Lower leg skin (tissue), 4 donors: ENCODE measurements at places on chromosomes 2 and 18.

DNA sequence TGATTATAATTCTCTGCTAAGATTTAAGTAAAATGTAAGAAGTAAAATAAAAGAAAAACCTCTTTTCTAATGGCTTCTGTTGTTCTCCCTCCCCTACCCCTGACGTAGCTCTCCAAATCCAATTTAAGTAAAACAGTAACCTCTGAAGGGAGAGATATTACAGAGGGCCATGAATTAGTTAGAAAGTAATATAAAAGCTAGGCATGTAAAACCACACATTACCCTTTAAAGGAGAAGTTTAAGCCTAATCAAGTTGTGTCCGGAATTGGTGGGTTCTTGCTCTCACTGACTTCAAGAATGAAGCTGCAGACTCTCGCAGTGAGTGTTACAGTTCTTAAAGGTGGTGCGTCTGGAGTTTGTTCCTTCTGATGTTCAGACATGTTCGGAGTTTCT is 116.9 kb upstream of the SCN7A start:
- DNase-seq: no peak

- DNase-seq: peak; percentile 92
Observed at GRCh38 chr2:27049422-27050280, 1.8 kb upstream of the AGBL5 start.

GRCh38 chr2:10951558-10952414 is 40.1 kb downstream of the KCNF1 start:
- no peak for DNase-seq

DNA sequence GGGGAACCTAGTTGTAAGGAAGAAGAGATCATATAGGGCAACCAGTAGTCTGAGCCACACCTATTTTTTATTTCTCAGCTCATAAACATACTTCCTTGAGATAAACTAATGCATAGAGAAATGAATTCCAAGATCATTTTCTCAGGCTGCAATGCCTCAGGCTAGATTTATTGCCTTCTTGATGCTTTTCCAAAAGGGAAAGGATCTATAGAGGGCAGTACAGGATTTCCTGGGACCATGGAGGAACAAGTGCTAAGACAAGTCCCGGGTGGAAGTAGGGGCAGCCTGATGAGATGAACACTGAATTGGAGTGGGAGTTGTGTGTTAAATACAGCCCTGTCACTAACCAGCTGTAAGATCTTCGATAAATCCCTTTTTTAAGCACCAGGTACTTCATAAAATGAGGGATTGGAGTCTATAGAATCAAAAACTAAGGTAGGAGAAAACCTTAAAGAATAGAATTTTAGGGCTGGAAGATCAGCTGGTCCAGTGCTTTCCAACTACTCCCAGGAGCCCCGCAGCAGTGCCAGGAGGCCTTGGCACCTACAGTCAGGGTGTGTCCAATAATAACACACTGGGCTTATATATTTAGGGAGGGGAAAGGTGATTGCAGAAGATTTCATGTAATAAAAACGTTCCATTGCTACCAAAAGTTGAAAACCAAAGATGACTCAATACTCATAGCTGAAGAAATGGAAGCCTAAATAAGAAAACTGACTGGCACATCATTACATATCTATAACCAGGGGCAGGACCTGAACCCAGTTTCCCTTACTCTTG is 58.1 kb downstream of the SERTAD2 start:
- DNase-seq: no peak

DNA sequence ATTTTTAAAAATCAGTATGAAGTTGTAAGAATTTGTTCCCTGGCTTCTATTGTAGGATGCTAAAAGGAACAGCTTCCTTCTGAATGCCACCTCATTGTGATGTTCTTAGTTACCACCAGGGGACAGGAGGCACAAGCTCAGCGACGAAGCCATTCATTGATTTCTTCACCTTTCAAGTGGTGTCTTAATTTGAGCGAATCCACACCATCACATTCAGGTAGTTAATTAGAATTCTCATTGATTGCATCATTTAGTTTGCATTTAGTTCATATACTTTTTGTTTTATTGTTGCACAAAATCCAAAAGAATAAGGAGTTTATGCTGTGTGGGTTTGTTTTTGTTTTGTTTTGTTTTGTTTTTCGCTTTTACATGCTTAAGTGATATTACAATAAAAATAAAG is 23.1 kb downstream of the CYP27C1 start:
- DNase-seq: no peak

DNA sequence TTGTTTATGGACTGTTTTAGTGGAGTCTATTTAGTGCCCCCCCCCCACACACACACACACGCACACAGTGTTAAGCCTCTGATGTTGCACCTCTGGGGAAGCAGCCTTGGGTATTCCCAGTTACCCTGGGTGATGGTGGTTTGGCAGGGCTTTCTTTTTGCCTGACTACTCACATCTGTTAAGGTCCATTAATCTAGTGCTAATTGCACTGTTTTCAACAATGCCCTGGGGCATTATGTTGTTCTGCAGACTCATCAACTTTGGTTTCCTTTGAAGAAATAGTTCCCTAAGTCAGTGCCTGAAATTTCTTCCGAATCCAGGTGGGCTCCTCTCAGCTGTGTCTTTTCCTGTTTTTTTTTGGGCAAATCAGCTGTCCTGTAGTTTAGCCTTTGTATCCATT is 34.7 kb downstream of the SPOPL start:
- DNase-seq: no peak

- DNase-seq: no peak
Observed at GRCh38 chr2:102025016-102025501, 33.3 kb downstream of the IL1R2 start.

DNA sequence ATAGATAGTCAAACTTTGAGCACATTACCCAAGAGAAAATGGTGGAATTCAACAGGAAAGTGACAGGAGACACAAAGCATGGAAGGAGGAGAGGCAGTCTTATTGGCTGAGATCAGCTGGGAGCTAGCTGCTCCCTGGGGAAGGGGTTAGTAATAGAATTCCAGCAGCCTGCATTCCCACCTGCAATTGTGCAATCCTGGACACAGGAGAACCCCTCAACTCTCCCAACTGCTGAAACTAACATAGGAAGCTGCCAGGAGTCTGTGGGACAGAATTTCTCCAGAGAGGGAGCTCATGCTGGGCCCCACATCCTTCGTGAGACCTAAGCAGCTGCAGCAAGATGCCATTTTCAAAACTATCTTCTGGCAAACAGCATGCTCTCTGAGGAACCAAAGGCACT is 69.8 kb upstream of the ACVR1C start:
- no peak for DNase-seq

- no peak for DNase-seq
Observed at GRCh38 chr2:37489536-37489935, 145.1 kb downstream of the QPCT start.

GRCh38 chr2:235613649-235614048 is 119.8 kb downstream of the AGAP1 start:
- no peak for DNase-seq

DNA sequence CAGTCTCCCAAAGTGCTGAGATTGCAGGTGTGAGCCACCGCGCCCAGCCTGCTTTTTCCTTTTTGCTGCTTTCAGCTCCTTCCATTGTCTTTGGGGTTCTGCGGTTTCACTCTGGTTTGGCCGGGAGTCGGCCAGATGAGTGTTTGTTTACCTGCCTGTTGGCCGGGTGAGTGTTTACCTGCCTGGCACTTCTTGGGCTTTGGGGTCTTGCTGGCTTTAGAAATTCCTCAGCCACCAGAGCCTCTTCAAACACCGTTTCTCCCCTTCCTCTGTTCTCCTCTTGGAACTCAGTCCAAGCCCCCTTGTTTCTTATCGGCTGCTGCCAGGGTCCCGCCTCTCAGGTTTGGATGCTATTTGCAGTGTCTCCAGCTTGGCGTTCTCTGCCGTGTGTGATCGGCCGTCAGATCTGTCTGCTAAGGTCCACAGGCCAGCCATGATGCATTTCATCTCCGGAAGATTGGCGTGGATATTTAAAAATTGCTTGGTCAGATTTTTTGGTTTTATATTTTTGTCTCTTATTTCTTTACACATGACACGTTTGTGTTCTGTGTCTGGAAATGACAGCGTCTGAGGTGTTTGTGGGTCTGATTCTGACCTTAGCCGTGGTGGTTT is 14.2 kb upstream of the GAL3ST2 start:
- no peak for DNase-seq

DNA sequence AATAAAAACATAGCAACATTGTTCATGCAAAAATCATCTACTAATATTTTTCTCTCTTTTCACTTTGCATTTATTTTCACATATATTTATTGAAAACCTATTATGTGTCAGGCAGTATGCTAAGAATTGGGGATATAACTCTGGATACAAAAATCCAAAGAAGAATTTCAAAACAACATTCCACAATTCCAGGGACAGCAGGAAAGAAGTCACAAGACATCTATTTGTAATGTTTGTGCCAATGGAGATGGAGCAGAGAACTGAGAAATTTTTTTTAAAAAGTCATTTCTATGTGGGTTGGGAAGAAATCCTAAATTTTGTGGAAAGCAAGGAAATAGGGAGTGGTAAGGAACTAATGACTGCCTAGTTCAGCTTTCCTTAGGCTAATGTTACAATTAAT is 128.6 kb upstream of the TLK1 start:
- no peak for DNase-seq

DNA sequence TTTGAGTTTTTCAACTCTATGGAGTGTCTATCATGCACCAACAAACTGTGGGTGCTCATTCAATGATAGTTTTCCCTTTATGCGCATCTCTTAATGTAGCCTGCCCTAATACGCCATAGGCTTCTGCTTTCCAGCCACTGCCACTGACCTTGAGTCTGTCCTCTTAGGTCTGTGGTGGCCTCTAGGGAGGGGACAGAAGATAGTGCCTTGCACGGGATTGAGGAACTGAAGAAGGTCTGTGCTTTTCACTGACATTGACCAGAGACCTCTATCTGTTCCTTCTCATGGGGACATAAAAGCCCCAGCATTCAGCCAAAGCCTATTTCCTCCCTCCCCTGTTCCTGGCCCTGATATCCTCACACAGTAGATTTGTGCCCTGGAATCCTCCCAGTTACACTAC is 2.3 kb downstream of the GCKR start:
- DNase-seq: no peak

- no peak for DNase-seq
Observed at GRCh38 chr18:61829108-61829507, 63.7 kb downstream of the RNF152 start.

- DNase-seq: no peak
Observed at GRCh38 chr2:8327371-8328100, 354.3 kb upstream of the ID2 start.

DNA sequence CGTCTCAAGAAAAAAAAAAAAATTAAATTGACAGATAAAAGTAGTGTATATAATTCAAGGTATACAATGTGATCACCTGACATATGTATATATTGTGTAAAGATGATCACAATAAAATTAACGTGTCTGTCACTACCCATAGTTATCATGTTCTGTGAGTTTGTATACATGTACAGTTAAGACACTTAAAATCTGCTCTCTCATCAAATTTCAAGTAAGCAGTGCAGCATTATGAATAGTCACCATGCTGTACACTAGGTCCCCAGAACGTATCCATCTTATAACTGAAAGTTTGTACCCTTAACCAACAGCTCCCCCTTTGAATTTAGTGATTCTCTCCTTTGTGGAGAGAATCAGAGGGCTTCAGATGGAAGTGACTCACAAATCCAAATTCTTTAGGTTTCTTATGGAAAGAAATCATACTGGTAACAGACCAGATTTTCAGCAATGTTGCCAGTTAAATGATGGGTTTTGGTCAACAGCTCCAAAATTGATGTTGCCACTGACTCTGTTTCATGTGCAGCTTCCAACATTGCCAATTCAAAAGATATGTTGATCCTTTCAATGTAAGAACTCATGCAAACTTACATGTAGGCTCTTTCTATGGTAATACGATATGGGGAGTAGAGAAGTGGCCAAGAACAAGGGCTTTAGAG is 281.5 kb downstream of the AFF3 start:
- no peak for DNase-seq

DNA sequence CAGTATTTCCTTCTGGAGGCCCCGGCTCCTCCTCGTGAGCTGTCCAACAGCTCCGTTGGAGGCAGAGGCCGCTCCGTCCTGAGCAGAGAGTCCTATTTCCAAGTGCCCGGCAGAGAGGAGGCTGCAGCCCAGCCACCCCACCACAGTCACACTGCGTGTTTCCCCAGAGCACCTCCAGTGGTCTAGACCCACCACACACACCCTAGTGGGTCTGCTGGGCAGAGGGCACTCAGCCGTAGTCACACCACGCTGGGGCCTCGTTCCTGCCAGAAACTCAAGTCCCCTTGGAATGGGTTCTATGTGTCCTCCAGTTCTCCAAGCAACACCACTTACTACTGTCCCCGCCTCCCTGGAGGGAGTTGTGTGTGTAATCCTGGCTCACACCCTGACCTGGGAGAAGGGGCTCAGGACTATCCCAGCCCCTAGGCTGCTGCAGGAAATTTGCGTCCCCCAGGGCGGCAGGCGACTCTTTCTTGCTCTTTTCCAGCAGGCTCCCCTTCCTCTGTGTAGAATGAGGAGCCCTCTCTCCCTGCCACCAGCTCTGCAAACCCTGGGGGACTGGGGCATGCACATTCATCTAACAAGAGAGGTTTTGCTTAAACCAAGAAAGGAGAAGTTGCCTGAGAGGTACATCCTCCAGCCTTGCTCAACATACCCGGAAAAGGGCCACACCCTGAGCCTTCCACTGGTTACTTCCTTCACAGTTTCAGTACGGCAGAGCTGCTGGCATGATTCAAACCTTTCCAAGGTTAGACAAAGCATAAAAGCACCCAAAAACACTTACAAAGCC is 114.1 kb downstream of the NDUFA10 start:
- peak; percentile 62 for DNase-seq

DNA sequence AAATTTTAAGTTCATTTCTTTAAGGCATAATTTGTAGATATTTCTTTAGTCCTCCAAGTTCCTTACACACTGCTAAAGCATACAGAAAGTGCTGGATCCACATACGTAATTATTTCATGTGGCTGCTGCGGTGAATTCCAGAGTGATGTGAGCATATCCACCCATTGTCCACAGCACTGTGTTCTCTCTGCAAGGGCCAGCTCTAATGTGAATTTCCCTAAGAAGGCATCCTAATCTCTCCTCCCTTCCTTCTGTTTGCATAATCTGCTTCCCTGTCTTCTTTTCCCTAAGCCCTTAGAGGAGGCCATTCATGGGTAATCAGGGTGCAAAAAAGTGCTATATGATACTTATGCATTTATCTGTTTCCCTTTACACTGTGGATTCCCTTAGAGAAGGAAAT is 57.2 kb downstream of the COBLL1 start:
- DNase-seq: no peak

DNA sequence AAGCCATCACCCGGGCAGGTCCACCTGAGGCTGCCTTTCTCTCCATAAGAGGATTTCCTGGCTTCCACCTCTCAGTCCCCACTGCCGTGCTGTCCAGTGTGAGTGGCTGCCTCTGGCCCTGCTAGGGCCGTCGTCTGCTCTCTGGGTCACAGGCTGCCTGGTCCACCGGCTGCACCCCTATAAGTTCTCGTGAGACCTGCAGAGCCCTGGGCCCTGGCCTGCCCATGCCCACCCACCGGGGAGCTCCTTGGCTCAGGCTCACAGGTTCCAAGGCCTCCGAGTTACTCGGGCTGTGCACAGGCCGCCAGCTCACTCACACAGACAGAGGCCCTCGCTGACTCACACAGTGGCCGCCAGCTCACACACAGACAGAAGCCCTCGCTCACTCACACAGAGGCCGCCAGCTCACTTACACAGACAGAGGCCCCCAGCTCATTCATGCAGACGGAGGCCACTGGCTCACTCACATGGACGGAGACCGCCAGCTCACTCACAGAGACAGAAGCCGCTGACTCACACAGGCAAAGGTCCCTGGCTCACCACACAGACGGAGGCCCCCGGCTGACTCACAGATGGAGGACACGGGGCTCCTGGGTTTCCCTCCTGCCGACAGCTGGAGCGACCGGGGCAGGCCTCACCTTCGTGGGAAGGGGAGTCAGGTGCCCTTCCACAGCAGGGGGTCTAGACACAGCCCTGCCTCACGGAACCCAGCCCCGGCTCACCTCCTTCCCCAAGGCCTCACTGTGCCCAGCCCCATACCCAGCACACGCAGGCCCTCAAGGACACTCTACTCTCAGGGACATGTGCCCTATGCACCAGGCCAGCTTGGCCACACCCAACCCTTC is 334.1 kb upstream of the MYT1L start:
- DNase-seq: no peak
